ENCODE measurements at places on chromosomes 3 and 15.

DNA sequence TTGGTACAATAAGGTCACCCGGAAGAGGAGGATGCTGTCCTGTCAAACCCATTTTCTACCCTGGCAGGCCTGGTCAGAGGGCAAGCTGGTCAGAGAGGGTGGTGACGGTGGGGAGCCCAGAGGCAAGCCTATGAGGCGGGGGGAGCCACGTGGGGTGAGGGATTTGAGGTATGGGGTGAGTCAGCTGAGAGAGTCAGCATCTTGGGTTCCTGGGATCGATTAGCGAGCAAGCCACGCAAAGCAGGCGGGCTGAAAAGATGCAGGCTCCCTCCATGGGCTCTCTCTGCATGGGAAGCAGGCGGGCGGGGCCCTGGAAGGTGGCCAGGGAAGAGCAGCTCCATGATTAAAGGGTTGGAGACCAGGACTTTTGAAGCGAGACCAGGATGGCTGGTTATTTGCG lies 48.1 kb downstream of the MAGEF1 start:
- no peak for DNase-seq

DNA sequence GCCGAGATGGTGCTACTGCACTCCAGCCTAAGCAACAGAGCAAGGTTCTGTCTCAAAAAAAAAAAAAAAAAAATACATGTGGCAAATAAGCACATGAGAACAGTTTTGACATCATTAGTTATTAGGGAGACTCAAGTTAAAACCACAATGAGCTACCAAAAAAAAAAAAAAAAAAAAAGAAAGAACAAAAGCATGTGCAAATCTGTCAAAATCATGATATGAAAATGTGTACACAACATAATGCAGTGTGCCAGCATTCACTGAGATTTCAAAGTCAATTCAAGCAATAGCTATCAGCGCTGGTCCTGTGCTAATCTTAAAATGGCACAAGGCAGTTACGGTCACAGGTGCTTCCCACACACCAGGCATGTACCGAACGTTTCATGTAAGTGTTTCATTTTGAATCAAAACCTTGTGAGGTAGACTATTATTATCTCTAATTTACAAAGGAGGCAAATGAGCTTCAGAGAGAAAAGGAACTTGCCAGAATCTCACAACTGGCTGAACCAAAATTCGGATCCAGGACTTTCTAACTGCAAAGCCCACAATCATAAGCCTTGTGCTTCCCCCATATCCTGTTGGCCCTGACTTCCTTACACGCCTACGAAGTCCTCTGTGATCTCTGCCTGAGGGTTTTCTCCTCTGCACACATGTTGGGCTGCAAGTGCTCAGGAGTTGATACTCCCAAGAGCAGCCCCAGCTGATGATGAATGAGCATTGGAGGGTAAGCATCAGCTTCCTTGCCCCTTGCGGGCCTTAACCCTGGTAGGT lies 200.1 kb upstream of the PROK2 start:
- DNase-seq: no peak

DNA sequence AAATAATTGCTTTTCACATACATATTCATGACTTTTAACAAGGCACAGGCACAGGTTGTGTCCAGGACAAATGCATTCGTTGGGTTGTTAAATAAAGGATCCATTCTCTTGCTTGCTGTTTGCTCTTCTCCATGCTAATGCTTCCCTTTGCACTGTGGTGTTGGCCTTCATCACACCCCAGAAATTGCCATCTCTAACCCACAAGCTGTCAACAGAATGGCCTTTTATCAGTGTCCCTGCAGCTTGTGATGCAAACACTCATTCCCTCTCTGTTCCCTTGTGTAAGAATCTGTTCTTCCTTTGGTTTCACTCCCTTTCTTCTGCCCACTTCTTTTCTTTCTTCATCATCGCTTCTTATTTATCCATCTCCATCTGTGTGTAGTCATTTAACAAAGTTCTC lies 72.2 kb downstream of the SLC7A14 start:
- DNase-seq: no peak

- no peak for DNase-seq
These were observed 3.2 kb upstream of the KY start for GRCh38 chr3:134654031-134654430.

DNA sequence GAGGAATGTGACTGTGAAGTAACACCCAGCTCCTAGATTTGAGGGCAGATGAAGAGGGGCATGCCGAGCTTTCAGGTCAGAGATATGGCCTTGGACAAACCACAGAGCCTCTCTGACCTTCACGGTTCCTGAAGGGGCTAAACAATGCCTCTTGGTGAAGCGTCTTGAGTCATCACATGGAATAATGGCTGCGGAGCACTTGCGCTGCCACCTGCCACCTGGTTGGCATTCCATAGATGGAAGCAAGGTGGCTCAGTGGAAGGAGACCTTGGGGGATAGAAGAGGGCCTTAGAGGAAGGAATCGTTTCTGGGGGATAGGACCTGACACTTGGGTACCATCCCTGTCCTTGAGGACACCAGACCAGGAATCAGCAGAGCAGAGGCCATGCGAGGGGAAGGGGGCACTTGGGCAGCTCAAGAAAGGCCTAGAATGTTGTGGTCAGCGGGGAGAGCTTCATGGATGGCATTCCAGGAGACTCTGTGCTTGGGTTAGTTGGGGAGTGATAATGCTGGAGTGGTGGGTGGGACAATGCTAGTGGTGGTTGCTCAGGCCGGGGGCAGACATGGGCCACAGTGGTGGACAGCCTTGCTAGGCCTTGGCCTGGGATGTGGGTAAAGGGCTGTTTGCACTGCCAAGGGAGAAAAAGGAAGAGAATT lies 12.6 kb downstream of the MRAS start:
- DNase-seq: no peak

GRCh38 chr3:1960506-1960905 lies 138.2 kb upstream of the CNTN4 start:
- DNase-seq: no peak

GRCh38 chr3:111112913-111113312 lies 41.3 kb downstream of the NECTIN3 start:
- no peak for DNase-seq

DNA sequence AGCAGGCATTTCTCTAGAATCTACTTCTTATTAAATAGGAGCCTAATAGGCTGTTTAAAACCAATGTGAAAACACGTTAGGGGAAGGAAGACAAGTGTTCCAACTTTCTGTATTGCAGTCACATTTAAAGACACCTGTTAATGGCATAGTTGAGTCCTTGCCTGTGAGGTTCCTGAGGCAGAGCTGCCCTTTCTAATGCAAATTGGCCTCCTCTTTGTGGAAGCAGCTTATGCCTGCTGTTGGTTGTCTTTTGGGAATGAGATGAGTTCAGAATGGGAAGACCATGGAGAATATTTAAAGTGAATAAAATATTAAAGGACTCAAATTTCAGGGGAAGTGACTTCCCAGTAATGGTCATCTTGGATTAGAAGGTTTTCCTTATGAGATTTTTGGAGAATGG lies 51.2 kb downstream of the NEK11 start:
- no peak for DNase-seq

GRCh38 chr15:89067751-89068150 lies 20.5 kb upstream of the ABHD2 start:
- DNase-seq: no peak

- DNase-seq: no peak
These were observed 61.4 kb upstream of the GOLGA8B start for GRCh38 chr15:34644851-34645250.

- no peak for DNase-seq
These were observed 627.1 kb downstream of the ROBO1 start for GRCh38 chr3:79140708-79141107.

DNA sequence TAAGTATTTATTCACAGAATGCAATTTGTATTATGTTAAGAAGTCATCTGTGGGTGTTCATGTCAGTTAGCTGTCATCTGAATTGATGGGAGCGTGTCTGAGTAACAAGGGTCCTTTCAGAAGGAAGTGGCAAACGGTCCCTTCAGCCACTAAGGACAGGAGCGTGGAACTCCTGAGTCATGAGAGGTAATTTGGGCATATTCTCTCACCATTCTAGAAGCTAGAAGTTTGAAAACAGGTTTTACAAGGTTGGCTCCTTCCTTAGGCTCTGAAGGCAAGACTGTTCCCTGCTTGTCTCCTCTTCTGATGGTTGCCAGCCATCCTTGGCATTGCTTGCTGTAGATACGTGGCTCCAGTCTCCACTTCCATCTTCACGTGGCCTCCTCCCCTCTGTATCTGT lies 19.7 kb downstream of the ABHD2 start:
- no peak for DNase-seq

DNA sequence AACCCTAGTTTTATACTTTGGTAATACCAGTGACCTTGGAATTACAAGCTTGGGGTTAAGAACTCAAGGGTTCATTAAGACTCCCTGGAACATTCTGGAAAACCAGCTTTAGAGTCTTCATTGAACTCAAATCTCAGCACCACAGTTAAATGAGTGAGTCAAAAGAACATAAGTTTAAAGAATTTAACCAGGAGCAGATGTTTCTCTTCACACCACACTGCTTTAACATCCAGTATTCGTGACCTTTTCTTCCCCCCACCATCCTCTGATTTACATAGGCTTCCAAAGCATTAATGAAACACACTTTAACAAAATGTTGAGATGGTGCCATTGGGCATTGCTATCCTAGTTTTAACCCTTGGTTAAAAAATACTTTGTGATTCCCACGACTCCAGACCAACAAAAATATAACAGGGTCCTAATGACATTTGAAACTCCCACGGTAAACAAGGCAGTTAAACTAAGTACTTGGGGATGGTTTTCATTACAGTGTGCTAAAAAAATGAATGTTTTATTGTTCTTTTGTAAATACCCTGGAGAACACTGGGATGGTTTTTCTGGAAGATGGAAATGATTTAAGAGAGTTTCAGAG lies 123.9 kb downstream of the OXNAD1 start:
- DNase-seq: no peak

- no peak for DNase-seq
These were observed 230.7 kb downstream of the SUCLG2 start for GRCh38 chr3:67423722-67424121.

DNA sequence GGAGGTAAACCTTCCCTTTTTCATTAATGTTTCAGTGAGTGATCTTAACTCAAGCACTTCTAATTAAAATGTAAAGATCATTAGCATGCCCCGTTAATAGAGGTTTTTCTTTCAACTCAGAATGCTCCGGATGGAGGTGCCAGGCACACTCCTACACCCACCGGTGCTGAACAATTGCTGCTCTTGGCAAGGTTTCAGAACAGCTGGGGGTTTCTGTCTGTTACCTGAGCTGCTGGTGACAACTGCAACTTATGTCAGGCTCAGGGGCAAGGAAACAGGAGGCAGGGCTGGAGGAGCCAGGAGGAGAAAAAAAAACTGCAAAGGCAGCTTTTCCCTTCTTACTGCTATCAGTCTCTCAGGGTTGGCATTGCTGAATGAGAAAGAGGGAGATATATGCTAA lies 250.1 kb downstream of the DIPK2A start:
- peak; percentile 44 for DNase-seq

- no peak for DNase-seq
These were observed 24.9 kb upstream of the RASGRP1 start for GRCh38 chr15:38589502-38589901.

GRCh38 chr15:65550681-65551098 lies 20.4 kb downstream of the HACD3 start:
- no peak for DNase-seq

GRCh38 chr15:42499858-42500609 lies 4.6 kb downstream of the SNAP23 start:
- no peak for DNase-seq

DNA sequence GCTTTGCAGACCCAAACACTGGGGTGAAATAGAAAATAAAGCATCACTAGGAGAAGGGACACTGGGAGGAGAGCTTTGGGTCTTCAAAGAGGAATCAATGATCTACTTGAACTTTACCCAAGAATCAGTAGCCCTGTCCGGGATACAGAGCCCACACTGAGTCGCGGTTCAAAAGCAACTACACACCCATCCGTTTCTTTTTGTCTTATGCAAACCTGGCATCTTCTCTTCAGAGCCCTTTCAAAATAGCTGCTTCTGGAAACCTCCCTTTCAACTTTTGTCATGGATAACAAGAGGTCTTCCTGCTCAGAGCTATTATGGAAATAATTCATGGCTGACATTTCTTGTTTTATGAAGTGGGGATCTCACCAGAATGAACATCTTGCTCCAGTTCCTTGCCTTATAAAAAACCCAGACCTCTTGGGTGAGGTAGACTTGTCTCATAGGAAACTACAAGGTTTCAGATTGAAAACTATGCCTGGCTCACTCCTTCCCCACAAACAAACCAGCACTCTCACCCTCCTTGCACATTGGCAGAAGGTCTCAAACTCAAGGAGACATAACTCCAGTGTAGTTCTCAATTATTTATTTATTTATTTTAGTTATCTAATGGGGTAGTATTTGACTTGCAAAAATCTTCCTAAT lies 115.1 kb upstream of the ARHGEF3 start:
- no peak for DNase-seq

DNA sequence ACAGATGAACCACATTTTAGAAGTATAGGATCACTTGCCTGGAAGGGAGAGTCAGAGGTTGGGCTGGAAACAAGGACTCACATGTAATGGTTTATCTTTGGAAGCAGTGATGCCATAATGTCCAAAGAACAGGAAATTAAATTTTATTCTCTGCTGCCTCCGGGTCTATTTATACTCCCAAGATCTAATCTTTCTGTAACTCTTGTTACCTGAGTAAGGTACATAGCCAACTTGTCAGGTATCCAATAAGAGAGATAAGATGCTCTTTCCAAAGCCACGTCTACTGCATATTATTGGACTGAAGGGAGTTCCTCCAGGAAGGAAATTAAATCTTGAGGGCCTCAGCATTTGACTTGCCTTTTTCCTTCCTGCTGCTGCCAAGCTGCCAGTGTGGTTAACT lies 71.0 kb downstream of the CRYGS start:
- no peak for DNase-seq

DNA sequence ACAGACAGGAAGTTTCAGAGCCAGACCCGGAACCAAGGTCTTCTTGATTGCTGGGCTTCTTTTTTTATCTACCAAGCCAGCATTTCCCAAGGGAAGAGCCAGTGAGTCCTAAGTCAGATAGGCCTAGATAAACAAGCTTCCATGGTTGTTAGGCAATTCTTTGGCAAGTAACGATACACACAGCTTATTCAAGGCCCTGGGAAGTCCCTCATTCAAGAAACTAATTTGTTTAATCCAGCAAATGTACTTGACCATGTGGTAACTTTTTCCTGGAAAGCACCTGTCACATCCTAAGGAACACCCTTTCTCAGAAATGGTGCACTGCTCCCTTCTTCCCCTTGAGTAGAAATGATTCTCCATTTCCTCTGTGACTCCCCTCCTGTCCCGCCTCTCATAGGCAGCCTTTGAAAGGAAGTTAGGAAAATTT lies 209.9 kb downstream of the ITPR1 start:
- DNase-seq: no peak
